ENCODE measurements at places on chromosomes 4 and X.

- no peak for DNase-seq
These were observed 58.1 kb upstream of the MAP9 start for GRCh38 chr4:155434904-155435303.

DNA sequence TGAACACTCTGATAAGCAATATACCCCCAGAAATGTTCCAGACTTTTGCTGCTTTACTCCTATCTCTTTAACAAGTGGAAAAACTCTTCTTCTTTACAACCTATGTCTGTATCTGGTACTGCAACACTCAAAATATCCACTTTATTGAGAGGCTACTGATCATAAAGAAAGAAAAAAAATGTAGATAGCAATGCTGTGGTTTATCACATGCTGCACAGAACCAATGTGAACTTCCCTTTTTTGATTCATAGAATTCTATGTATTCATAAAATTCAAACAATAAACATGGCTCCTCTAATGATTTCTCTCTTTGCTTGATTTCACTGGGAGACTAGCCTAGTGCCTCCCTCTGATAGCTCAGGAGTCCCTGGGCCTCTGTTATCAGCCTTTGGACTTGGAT lies 223.5 kb downstream of the ZNF674 start:
- no peak for DNase-seq

DNA sequence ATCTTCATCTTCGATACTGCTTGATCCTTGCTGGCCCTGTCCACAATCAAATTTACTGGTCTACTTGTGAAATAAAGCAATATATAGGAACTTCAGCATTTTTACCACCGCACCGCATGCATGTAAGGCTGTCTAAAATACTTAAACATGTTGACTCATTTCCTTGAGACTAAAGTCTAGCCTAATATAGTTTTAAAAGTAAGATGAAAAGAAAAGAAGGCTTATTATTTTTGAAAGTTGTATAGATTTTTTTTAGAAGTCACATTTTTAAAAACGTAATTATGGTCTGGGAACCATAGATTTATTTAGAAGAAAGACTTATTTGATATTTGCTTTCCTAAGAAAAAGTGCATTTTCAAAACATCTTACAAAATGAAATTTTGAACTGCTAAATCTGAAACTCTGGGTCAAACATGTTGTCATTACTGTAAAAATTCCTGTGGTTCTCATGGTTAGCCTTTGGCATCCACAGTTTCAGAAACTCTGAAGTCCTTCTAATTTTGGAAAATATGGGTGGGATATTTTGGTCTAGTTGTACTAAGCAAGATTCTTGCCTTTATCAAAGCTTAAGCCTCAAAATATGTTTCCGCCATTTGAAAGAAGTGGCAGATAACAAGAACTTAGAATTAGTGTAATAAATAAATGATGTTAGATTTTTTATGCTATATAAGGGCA lies 423.5 kb upstream of the CTSO start:
- DNase-seq = no peak

DNA sequence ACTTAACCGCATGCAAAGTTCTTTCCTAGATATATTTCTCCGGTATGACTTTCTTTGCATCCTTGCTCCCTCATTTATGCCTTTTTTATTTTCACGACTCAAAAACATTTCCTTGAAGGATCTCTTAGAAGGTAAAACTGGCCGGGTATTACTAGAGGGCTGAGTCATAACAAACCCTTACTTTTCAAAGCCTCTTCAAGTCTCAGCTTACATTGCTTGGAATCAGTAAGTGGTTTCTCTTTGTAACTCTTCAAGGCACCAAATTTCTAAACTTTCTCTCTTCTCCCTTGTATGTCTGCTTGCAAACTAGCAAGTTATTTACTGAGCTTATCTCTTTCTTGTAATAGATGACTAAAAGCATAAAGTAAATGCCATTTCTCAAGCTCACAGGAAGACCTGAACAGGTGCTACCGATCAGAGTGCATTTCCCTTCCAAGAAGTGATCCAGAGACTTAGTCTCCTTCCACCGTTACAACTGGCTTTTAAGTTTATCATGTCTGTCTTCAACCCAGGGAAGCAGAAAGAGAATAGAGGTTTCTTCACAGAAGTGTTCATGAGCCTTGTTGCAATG lies 75.5 kb downstream of the ANXA10 start:
- no peak for DNase-seq

DNA sequence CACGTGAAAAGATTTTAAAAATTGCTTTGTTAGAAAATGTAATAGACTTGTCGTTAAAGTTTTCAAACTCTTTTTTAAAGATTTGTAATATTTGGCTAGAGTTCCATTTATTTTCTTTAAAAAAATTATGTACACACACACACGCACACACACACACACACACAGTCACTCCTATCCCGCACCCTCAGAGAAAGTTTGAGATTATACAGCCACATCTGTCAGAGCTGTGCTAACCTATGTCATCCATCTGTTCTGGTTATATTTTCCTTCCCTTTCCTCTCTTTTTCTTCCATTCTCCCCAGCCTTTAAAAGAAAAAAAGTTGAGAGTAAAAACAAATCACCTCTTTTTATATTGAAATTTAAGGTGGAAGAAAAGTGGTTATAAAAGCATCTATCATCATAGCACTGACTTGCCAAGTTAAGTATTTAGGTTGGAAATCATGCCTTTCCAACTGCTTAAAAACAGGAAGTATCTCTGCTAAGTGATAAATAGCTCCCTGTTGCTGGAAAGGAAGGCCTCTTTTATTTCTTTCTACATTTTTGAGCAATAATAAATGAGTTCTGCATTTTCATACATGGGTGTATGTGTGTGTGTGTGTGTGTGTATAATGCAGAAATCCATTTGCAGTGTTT lies 163.3 kb upstream of the SPRY1 start:
- DNase-seq = no peak

- DNase-seq = no peak
These were observed 27.2 kb downstream of the MAB21L2 start for GRCh38 chr4:150609131-150609530.

DNA sequence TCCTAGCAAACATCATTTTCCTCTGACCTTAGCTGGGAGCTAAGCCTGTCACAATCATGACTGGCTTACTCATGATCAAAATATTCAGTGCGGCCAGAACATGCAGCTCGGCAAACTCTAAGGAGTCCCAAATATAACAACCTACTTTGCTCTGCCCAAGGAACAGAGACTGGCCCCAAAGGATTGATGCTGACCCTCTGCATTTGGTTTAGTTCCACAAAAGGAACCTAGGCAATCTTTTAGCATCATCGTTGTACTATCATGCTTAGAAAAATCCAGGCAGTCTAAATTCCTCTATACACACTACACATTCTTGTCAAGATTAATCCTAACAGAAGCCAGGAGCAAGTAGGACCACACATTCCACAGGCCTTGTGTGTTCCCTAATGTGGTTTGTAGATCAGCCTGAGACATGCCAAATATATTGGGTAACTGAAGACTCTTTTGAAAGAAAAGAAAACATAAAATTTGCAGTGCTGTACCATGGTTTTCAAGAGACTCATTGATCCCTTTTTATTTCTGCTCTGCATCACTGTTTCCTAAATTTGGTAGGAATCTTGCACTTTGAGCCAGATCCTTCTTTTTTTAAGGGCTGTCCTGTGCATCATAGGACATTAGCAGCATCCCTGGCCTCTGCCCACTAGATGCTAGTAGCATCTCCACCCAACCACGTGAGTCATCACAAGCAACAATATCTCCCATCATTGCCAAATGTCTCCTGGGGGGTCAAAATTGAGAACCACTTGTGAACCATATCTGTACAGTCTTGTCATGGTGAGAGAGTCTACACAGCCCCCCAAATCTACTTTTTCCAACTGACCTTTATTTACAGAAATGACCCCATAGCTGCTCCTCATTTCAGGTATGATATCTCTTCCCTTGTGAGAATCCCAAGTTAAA lies 17.6 kb upstream of the CC2D2A start:
- DNase-seq = no peak

GRCh38 chrX:51894697-51895336 lies 1.4 kb downstream of the MAGED1 start:
- peak; percentile 65 for DNase-seq

Data from NCI-H146 (cell line).